Mesangial cell (primary cell): ENCODE measurements at places on chromosomes 2 and 18. TPM values are rescaled to one million over a fixed set of nuclear protein-coding genes. Genes with fewer than 3 reads are reported as not detected.

NDC80 gene
- 1.0 and 33.2 TPM in 2 replicates for total RNA-seq

SLC8A1 gene
- total RNA-seq = 6.5 and 9.3 TPM in 2 replicates

POTEJ gene
- total RNA-seq = not detected in 2 replicates

SLC38A11 gene
- 3.2 TPM in 1 of 2 replicates, not detected in the other for total RNA-seq

SFT2D3 gene
- 5.4 and 8.5 TPM in 2 replicates for total RNA-seq

DYSF gene
- total RNA-seq = 18.1 and 37.0 TPM in 2 replicates

MOGAT1 gene
- total RNA-seq = not detected in 2 replicates

CCDC138 gene
- 2.3 and 8.1 TPM in 2 replicates for total RNA-seq

UGT1A10 gene
- total RNA-seq = not detected in 2 replicates

C2orf15 gene
- total RNA-seq = 0.16 and 2.8 TPM in 2 replicates

NYAP2 gene
- not detected in 2 replicates for total RNA-seq

NGEF gene
- 0.98 and 1.5 TPM in 2 replicates for total RNA-seq

RBM45 gene
- total RNA-seq = 7.9 and 9.3 TPM in 2 replicates

LYG2 gene
- total RNA-seq = not detected in 2 replicates

NEU2 gene
- total RNA-seq = not detected in 2 replicates

CNDP1 gene
- total RNA-seq = not detected in 2 replicates

DNAH7 gene
- 1.1 TPM in 1 of 2 replicates, not detected in the other for total RNA-seq

FOXD4L1 gene
- not detected in 2 replicates for total RNA-seq

PTH2R gene
- 2.3 TPM in 1 of 2 replicates, not detected in the other for total RNA-seq

SGO2 gene
- 0.76 and 16.5 TPM in 2 replicates for total RNA-seq

ASAP2 gene
- total RNA-seq = 27.0 and 28.4 TPM in 2 replicates

CNRIP1 gene
- 15.1 and 38.0 TPM in 2 replicates for total RNA-seq

RFTN2 gene
- 0.16 and 1.0 TPM in 2 replicates for total RNA-seq

PIK3C3 gene
- total RNA-seq = 20.2 and 26.5 TPM in 2 replicates

NEU4 gene
- total RNA-seq = under 0.01 TPM in 1 of 2 replicates, not detected in the other

BUB1 gene
- 5.5 and 81.8 TPM in 2 replicates for total RNA-seq

ANAPC1 gene
- 38.3 and 55.6 TPM in 2 replicates for total RNA-seq

ALPG gene
- total RNA-seq = not detected in 2 replicates

PSMA8 gene
- total RNA-seq = not detected in 2 replicates

SPP2 gene
- not detected in 2 replicates for total RNA-seq

SERPINB3 gene
- total RNA-seq = not detected in 2 replicates

IL1B gene
- total RNA-seq = 0.49 TPM in 1 of 2 replicates, not detected in the other

ARHGEF33 gene
- total RNA-seq = under 0.01 TPM in 1 of 2 replicates, not detected in the other

CAPN14 gene
- 0.13 TPM in 1 of 2 replicates, not detected in the other for total RNA-seq

GFPT1 gene
- total RNA-seq = 11.9 and 14.5 TPM in 2 replicates
